ENCODE measurements at places on chromosomes 6 and 20.

GRCh38 chr6:110882824-110883554 is 8.4 kb downstream of the AMD1 start:
- DNase-seq = no peak

GRCh38 chr6:52537001-52537753 is 39.7 kb downstream of the TRAM2 start:
- DNase-seq = no peak

GRCh38 chr6:44775121-44775520 is 387.6 kb downstream of the CDC5L start:
- no peak for DNase-seq

- no peak for DNase-seq
These were observed 75.1 kb upstream of the DUSP22 start for GRCh38 chr6:217048-217659.

GRCh38 chr6:166645896-166646295 is 18.8 kb upstream of the RPS6KA2 start:
- no peak for DNase-seq

- DNase-seq = no peak
These were observed 191.2 kb downstream of the MANEA start for GRCh38 chr6:95768539-95768938.

GRCh38 chr6:125564941-125565340 is 184.5 kb upstream of the HEY2 start:
- DNase-seq = no peak

DNA sequence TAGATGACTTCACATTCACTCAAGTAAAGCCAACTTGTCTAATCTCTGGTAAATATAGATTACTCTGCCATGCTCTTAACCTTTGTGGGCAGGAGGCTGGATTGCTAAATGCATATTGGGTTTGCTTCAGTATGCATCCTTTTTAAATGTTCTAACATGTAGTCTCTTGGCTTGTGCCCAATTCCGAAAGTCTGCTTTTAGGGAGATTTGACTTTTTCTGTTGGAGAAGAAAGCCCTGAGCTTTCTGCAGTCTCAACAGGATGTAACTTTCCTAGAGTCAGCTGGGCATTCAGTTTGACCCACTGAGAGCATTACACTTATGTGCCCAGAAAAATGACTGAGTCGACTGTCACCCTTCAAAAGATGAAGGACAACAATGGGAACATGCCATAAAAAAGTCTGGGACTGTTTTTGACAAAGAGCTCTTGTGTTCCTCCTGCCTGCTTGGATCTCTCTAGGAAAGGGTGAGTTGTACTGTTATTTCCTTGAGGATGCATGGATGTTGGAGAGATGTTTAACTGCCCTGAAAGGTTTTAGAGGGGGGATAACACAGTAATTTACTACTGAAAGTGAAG is 299.4 kb downstream of the ZFAND3 start:
- no peak for DNase-seq

GRCh38 chr6:165298875-165299274 is 10.5 kb downstream of the C6orf118 start:
- no peak for DNase-seq

- DNase-seq = no peak
These were observed 1643.9 kb downstream of the HACE1 start for GRCh38 chr6:103215847-103216246.

GRCh38 chr20:62320581-62321354 is 18.0 kb downstream of the ADRM1 start:
- peak; percentile 39 for DNase-seq

- DNase-seq = no peak
These were observed 34.3 kb downstream of the FARS2 start for GRCh38 chr6:5295623-5296022.

- DNase-seq = no peak
These were observed 37.9 kb downstream of the SUN5 start for GRCh38 chr20:32966382-32966781.

GRCh38 chr6:134175532-134176263 is 123.3 kb upstream of the SLC2A12 start:
- DNase-seq = peak; percentile 28

DNA sequence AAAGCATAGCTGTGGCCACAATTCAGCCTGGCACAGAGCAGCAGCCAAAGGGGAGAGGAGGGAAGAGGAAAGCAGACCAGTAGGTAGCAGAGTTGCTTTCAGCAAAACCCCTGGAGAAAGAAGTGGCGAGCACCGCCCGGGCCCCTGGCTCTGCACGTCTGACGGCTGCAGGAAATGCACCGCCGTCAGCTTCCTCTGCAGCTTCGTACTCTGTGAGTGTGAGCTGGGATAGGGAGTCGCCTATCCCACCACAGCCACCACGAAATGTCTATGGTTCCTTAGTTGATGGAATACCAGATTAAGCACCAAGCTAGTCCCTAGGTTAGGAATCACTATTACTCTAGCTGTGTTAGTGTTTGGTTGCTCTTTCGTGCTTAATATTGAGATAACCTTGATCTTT is 79.9 kb upstream of the NAA20 start:
- DNase-seq = no peak

GRCh38 chr20:47490795-47491194 is 10.9 kb upstream of the NCOA3 start:
- DNase-seq = no peak

DNA sequence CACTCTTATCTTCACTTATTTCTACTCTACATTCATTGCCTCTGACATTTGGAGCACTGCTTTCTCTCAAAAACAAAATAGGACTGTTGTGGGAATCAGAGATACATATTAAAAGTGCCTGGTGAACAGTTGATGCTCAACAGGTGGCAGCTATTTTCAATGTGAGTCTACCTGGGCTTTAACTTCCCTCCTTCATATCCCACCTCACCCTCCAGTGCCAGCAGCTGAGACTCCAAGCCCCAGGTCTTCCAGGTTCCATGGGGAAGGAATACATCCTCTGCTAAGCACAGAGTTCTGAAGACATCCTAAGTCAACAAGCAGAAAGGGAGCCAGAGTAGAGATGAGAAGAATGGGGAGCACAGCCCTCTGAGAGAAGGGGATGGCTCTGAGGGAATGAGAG is 7.0 kb upstream of the FOXP4 start:
- DNase-seq = no peak

GRCh38 chr20:57564180-57564802 is 3.4 kb downstream of the PCK1 start:
- no peak for DNase-seq

GRCh38 chr6:65116326-65116725 is 590.7 kb downstream of the EYS start:
- no peak for DNase-seq

GRCh38 chr6:14848019-14848418 is 397.9 kb upstream of the JARID2 start:
- DNase-seq = no peak

- no peak for DNase-seq
These were observed 6.0 kb upstream of the CLDN20 start for GRCh38 chr6:155257796-155258195.

DNA sequence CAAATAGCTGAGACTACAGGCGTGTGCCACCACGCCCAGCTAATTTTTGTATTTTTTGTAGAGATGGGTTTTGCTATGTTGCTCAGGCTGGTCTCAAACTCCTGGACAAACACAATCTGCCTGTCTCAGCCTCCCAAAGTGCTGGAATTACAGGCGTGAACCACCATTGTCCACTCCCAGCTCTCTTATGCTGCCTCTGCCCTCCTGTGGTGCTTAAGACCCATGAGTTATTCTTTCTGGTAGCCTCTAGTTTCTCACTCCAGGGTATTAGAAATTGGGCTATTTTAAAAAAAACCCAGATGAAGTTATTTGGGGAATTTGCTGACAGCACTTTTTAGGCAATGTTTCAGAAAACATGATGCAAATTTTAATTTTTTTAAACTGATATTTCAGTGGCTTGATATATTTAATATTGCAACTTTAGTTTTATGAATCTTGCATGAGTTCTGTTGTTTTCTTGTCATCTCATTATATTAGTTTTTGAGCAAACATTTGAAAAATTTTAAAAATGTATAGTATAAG is 114.0 kb upstream of the FOXO3 start:
- no peak for DNase-seq

DNA sequence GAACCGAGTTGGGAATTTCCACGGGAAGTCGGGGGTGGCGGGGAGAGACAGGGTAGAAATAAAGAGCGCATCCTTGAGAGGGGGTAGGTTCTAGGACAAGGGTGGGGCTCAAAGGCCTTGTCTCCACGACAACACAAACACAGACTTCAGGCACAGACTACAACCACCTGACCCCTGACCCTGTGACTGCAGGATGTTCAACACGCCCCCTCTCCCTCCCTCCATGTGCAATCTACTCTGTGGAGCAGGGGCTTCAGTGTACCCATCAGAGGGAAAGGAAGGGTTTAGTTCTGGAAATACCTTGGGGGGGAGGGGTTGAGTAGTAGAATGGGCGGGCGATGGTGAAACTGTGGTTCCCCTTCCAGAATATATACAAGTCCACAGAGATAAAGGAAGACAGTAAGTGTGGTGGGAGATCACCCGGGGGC is 651 bp upstream of the TAPBP start:
- peak; percentile 70 for DNase-seq

GRCh38 chr6:122268394-122268793 is 131.1 kb upstream of the HSF2 start:
- DNase-seq = no peak

GRCh38 chr20:50215926-50216325 is 25.3 kb downstream of the CEBPB start:
- DNase-seq = no peak

DNA sequence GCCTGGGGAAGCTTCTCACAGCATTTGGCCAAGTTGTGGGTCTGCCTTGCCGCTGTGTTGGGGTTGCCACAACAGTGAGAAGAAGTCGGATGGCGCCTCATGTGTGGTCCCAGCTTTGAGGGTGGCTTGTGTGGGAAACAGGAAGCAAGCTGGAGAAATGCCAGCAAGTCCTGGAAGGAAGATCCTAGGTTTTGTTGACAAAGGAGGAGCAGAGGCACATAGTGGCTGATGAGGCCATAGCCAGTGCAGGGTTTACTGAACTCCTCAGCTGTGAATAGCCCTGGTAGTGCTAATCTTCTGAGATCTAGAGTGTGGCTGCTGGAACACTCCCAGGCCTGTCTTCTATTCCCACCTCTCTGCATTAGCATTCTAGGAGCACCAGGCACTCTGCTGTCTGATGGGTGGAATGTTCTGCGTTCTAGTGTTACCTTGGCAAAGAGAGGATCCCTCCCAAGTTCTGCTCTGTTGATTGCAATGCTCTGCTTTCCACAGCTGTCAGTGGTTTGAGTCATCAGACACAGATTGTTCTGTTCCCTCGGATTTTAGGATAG is 25.2 kb downstream of the SNPH start:
- DNase-seq = no peak

- no peak for DNase-seq
These were observed 91.3 kb downstream of the PSMB1 start for GRCh38 chr6:170461556-170462365.

- no peak for DNase-seq
These were observed 17.8 kb upstream of the TAGAP start for GRCh38 chr6:159062564-159062945.

DNA sequence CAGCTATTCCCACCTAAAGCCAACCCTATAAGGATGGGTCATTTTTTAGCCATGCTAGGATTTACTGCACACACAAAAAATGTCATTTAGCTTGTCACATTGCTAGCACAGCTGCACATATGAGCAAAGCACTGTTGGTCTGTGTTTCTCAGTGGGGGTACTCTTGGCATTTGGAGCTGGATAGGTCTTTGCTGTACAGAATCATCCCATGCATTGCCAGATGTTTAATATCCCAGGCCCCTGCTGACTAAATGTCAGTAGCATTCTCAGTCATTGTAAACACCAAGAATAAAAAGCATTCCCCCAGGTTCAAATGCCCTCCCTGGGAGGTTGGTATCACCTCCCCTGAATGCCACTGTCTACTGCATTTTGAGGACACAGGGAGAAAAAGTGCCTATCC is 14.6 kb upstream of the LTV1 start:
- no peak for DNase-seq

- no peak for DNase-seq
These were observed 59.5 kb downstream of the ADGRG6 start for GRCh38 chr6:142361345-142361744.

GRCh38 chr6:108564178-108564577 is 3.5 kb downstream of the FOXO3 start:
- peak; percentile 54 for DNase-seq

DNA sequence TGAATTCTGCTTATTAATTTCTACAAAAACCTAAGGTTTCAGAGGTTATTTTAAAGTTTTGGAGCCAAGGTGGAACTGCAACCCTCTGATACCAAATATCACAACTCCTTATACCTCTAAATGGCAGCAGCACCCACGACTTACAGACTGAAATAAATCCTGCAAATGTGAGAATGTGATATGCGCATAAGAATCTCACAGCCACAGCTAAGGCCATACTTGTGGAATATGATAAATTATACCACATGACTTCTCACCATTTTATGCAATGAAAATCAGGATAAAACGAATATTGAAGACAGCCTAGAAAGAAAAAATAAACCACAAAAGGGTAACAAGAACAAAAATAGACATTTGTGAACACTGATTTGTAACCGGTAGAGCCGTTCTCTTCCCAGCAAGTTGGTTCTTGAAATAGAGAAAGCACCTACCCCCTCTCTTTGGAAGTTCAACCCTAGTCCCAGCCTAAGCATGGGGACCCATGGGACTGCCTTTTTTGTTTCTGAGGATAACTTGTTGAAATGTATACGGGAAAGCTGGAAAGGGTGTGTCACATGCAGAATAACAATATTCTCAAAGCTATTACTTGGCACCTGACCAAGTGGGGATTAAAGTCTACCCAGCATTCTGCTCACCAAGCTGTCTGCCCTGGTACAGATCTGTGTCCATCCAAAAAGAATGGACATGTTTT is 47.1 kb upstream of the MCM9 start:
- no peak for DNase-seq

GRCh38 chr6:3102875-3103274 is 15.6 kb upstream of the BPHL start:
- DNase-seq = no peak

GRCh38 chr6:26464014-26464413 is 6.3 kb downstream of the BTN2A1 start:
- no peak for DNase-seq

- peak; percentile 24 for DNase-seq
These were observed 9.4 kb downstream of the TREML2 start for GRCh38 chr6:41191569-41191968.

GRCh38 chr6:30325150-30325872 is 1.4 kb upstream of the TRIM39 start:
- peak; percentile 75 for DNase-seq

GRCh38 chr6:31351033-31351380 is 6.0 kb downstream of the HLA-B start:
- DNase-seq = no peak

DNA sequence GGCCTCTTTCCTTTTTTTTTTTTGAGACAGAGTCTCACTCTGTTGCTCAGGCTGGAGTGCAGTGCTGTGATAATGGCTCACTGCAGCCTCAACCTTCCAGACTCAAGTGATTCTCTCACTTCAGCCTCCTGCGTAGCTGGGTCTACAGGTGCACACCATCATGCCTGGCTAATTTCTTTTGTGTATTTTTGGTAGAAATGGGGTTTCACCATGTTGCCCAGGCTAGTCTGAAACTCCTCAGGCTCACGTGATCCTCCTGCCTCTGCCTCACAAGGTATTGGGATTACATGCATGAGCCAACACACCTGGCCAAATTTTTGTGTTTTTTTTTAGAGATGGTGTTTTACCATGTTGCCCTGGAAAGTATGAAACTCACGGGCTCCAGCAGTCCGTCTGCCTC is 29.3 kb downstream of the SRC start:
- no peak for DNase-seq

GRCh38 chr6:110542311-110543024 is 66.1 kb upstream of the SLC22A16 start:
- DNase-seq = no peak

GRCh38 chr6:112289038-112289566 is 34.7 kb upstream of the LAMA4 start:
- DNase-seq = no peak

GRCh38 chr6:26534681-26535465 is 3.3 kb upstream of the HMGN4 start:
- no peak for DNase-seq

Measured in hematopoietic multipotent progenitor cell treated with erythropoietin and hydrocortisone succinate and interleukin-3 and kit ligand, for 17 days (in vitro differentiated cells).